Purkinje cell (primary cell): ENCODE measurements at places on chromosomes 12 and 14. TPM values are rescaled to one million over a fixed set of nuclear protein-coding genes. Genes with fewer than 3 reads are reported as not detected.

Gene MORN3
- 0.27 and 1.4 TPM in 2 replicates for polyA plus RNA-seq

Gene TUNAR
- 1.2 TPM in 2 replicates for polyA plus RNA-seq

Gene ARHGEF40
- 4.0 and 6.3 TPM in 2 replicates for polyA plus RNA-seq

Gene ATN1
- polyA plus RNA-seq: 1.6 and 2.4 TPM in 2 replicates

Gene TMPRSS12
- polyA plus RNA-seq: 0.73 TPM in 1 of 2 replicates, not detected in the other

Gene CEBPE
- polyA plus RNA-seq: not detected in 2 replicates

Gene SPX
- polyA plus RNA-seq: 1.6 TPM in 1 of 2 replicates, not detected in the other

Gene TNFAIP2
- polyA plus RNA-seq: 38.5 and 45.9 TPM in 2 replicates

Gene TC2N
- 0.51 TPM in 1 of 2 replicates, not detected in the other for polyA plus RNA-seq

Gene CRIP2
- polyA plus RNA-seq: 8.8 and 28.4 TPM in 2 replicates

Gene PPP1CC
- polyA plus RNA-seq: 43.1 and 59.7 TPM in 2 replicates
